Pancreas (tissue), 10 donors: ENCODE measurements at places on chromosomes 6 and 20. TPM values are rescaled to one million over a fixed set of nuclear protein-coding genes. Genes with fewer than 3 reads are reported as not detected.

The CST5 gene
- total RNA-seq = not detected

The EPPIN gene
- total RNA-seq = not detected

The COL12A1 gene
- 3.8 TPM for total RNA-seq

The LBP gene
- 0.16 TPM for total RNA-seq

The DEFB118 gene
- not detected for total RNA-seq

The SLC52A3 gene
- total RNA-seq = 1.4 TPM

The ANGPT4 gene
- not detected for total RNA-seq

The GDAP1L1 gene
- total RNA-seq = 0.46 TPM

The LY6G6C gene
- total RNA-seq = not detected

GRCh38 chr6:90107771-90108282 is 188.8 kb downstream of the BACH2 start:
- H3K4me1 ChIP-seq = no peaks in the 10 kb centered on the region
- DNase-seq = no peak
- no peak overlapping the region for H3K4me3 ChIP-seq
- no peaks in the 10 kb centered on the region for H3K36me3 ChIP-seq
- no peaks in the 10 kb centered on the region for H3K27me3 ChIP-seq

GRCh38 chr20:17227669-17228623 is 1.1 kb downstream of the PCSK2 start:
- no peak overlapping the region for H3K27ac ChIP-seq
- no peaks in the 10 kb centered on the region for H3K27me3 ChIP-seq
- H3K4me3 ChIP-seq = peak overlapping the region; percentile 46

GRCh38 chr20:33531047-33531877 is 41.4 kb downstream of the CBFA2T2 start:
- no peak overlapping the region for H3K4me3 ChIP-seq
- H3K27me3 ChIP-seq = no peaks in the 10 kb centered on the region
- DNase-seq = no peak
- no peak overlapping the region for H3K27ac ChIP-seq
- no peaks in the 10 kb centered on the region for H3K36me3 ChIP-seq

DNA sequence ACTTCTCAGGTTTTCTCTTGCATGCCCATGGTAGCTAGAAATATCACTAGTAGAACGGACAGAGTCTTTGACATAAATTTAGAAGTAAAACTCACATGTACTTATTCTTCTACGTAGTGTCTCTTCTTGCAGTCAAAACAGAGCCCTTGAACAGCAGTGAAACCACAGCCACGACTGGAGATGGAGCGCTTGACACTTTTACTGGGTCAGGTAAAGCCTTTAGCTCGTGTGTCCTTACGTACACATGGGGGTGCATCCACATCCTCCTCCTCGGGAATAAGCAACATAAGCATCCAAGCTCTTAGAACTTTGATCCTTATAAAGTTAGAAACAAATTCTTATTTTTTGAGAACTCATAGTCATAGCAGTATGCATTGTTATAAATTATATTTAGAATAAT is 215.3 kb downstream of the EYA4 start:
- no peaks in the 10 kb centered on the region for H3K36me3 ChIP-seq
- no peak overlapping the region for H3K27ac ChIP-seq
- H3K27me3 ChIP-seq = no peaks in the 10 kb centered on the region
- DNase-seq = no peak

- peaks cover 13% of the 10 kb centered on the region for H3K4me1 ChIP-seq
- no peak overlapping the region for H3K27ac ChIP-seq
- no peak overlapping the region for H3K4me3 ChIP-seq
- no peaks in the 10 kb centered on the region for H3K27me3 ChIP-seq
- DNase-seq = no peak
Observed at GRCh38 chr6:20741490-20741889, 207.2 kb downstream of the CDKAL1 start.

DNA sequence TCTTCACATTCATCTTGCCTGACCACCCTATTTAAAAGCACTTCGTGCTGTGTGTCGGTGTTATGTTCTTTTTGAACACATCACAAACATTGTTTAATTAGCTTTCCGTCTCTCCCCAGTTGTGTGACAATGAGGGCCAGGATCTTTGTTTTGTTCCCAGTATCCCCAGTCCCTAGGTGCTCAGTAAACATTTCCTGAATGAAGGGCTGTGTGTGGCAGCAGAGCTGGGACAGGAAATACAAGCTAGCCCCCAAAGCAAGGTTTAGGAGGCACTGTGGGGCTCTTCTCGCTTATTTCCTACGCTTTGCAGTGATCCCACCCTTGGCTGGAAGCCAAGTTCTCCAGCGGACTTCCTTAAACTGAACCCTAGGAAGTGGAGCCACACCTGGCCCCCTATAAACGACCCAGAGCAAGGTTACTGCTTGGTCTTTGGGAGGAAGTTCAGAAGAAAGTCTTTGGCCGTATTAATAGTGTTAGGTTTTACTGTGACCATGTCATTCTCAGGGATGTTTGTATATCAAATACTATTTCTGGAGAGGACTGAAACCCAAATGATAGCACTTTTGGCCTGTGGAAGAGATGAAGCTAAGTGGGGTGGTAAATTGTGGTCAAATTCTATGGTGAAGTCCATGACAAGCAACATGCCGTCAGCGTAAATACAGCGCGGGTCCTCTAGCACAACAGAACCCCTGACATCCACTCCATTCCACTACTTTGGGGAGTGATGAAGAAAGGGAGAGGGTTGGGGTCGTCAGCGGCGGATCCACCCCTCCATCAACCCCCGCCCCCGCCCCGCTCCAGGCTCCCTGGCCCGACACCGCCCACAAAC is 570 bp upstream of the FANCE start:
- H3K4me3 ChIP-seq = no peak overlapping the region
- H3K4me1 ChIP-seq = no peaks in the 10 kb centered on the region
- H3K27me3 ChIP-seq = no peaks in the 10 kb centered on the region
- H3K27ac ChIP-seq = no peak overlapping the region
- DNase-seq = no peak

- H3K27ac ChIP-seq = no peak overlapping the region
- DNase-seq = no peak
- H3K4me1 ChIP-seq = no peaks in the 10 kb centered on the region
- no peaks in the 10 kb centered on the region for H3K27me3 ChIP-seq
- no peak overlapping the region for H3K4me3 ChIP-seq
- H3K36me3 ChIP-seq = no peaks in the 10 kb centered on the region
Observed at GRCh38 chr6:77292564-77293546, 170.4 kb downstream of the HTR1B start.

DNA sequence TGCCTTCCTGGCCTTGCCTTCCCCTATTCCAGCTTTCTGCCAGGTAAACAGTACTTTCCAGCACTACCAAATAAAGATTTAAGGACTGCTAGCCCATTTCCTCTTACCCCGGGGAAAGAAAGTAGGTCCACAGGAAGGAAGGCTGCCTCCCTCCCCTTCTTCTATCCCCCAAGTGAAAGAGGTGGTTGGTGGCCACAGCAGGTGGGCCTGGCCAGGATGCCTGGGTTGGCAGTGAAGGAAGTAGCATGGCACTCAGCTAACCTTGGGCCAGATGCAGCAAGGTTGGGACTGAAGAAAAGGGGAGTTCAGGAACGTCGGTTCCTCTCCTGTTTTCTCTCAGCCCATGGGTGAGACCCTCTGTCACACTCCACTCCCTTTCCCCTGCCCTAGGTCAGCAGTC is 8.9 kb downstream of the NFKBIL1 start:
- H3K27me3 ChIP-seq = no peaks in the 10 kb centered on the region
- H3K4me3 ChIP-seq = no peak overlapping the region
- no peak for DNase-seq
- peaks cover 20% of the 10 kb centered on the region for H3K36me3 ChIP-seq
- no peak overlapping the region for H3K27ac ChIP-seq

GRCh38 chr6:134626086-134626485 is 308.2 kb upstream of the SGK1 start:
- DNase-seq = no peak
- no peaks in the 10 kb centered on the region for H3K4me1 ChIP-seq
- H3K4me3 ChIP-seq = no peak overlapping the region
- no peaks in the 10 kb centered on the region for H3K36me3 ChIP-seq

DNA sequence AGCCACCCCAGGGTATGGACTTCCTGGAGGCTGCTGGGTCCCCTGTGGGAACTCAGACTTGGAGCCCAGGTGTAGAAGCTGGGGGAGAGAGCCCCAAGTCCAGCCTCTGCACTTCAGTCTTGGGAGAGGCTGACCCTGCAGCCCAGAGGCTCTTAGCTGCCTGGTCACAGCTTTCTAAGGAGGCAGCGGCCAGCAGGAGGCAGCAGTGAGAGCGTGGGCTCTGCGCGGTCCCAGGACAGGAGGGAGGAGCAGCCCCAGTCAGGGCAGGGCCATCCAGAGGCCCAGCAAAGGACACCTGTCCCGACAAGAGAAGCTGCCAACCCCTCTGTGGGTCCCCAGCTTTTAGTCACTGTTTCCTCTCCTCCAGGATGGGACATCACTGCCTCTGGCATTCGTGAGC is 9.4 kb downstream of the TREML2 start:
- H3K4me3 ChIP-seq = no peak overlapping the region
- H3K27ac ChIP-seq = no peak overlapping the region
- no peaks in the 10 kb centered on the region for H3K4me1 ChIP-seq
- DNase-seq = no peak
- no peaks in the 10 kb centered on the region for H3K36me3 ChIP-seq

DNA sequence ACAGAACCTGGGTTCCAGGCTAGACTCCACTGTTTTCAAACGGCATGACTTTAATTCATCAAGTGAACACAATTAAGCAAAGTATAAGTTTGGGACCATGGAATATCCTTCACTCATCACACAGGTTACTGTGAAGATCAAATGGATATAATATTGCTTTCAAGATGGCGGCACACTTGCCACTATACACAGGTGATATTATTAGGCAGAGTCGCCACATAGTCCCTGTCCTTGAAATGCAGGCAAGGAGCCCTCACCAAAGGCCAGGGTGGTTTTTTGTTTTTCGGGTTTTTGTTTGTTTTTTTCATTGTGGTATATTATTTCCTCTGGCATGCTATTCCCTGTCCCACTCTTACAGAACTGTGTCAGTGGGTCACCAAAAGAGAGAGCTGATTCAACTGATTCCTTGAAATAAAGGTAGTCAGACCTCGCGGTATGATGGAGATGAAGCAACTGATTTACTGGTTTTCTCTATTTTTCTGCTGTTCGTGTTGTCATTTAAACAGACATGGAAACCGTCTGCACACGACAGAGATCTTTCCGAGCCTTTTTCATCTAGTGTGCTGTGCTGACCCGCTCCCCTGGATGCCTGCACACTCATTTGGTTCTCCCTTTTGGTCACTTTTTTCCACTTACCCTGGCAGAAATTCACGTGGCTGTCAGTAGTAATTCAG is 29.7 kb downstream of the MYB start:
- H3K27ac ChIP-seq = no peak overlapping the region
- no peak for DNase-seq
- H3K4me1 ChIP-seq = no peaks in the 10 kb centered on the region
- H3K27me3 ChIP-seq = no peaks in the 10 kb centered on the region

- no peaks in the 10 kb centered on the region for H3K36me3 ChIP-seq
- DNase-seq = no peak
- no peak overlapping the region for H3K27ac ChIP-seq
- H3K4me3 ChIP-seq = no peak overlapping the region
- H3K27me3 ChIP-seq = no peaks in the 10 kb centered on the region
- peaks cover 8% of the 10 kb centered on the region for H3K4me1 ChIP-seq
Observed at GRCh38 chr6:149228311-149228955, 89.1 kb upstream of the TAB2 start.

DNA sequence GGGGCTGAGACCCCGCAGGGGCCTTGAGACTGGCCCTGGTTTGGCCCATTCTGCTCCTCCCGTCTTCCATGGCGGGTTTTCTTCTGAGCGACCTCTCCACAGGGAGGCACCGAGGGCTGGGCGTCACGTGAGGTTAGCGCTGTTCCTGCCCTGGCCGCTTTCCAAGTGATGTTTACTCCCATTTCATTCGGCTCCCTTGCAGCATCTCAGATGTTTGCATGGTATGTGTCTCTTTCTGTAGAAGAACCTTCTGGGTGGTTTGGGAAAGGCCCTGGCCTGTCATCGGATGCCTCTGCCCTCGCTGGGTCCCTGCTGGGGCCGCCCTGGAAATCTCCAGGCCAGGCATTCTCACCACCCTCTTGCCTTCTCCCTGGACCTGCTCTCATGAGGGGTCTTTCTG is 17.3 kb downstream of the RAMACL start:
- no peak overlapping the region for H3K27ac ChIP-seq
- no peaks in the 10 kb centered on the region for H3K27me3 ChIP-seq
- H3K4me3 ChIP-seq = no peak overlapping the region
- DNase-seq = no peak

DNA sequence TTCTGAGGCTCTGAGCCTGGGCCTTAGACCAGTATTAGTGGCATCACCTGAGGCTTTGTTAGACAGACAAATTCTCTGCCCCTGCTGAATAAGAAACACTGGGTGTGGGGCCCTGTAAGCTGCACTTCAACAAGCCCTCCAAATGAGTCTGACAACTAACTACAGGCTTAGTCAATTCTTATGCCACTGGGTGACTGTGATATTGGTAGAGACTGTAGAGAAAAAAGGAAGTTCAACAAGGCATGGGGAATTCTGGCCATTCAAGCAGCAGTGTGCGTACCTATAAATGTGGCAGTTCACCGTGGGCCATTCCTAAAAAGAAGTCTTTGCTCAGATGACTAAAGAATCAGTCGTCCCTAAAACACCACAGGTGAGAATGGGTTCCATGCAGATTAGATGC is 82.7 kb downstream of the MDN1 start:
- no peak overlapping the region for H3K27ac ChIP-seq
- no peak for DNase-seq
- H3K4me3 ChIP-seq = no peak overlapping the region
- no peaks in the 10 kb centered on the region for H3K36me3 ChIP-seq
- H3K4me1 ChIP-seq = no peaks in the 10 kb centered on the region

DNA sequence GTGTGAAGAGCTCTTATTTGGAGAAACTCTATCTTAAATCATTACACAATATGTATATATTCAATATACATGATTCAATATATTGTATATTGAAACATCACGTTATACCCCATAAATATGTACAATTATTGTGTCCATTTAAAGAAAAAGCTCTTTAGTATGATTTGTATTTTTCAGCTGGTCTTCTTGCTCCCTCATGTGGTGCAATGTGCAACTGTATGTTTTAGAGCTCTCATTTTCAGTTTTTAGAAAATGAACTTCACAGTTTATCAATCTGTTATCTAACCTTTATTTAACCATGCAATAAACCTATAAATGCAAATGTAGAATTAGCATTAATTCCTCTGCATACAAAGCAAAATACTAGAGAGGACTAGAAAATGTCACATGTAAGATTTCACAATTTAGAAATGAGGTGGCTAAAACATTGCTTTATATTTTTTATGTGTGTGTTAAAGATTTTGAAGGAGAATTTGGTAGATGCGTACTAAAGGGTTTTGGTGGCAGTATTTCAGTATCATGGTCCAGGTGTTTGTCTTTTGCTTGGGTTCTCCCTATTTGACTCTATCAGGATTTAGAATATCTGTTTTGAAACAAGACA is 167.1 kb downstream of the PHF3 start:
- H3K4me1 ChIP-seq = peaks cover 31% of the 10 kb centered on the region
- H3K36me3 ChIP-seq = no peaks in the 10 kb centered on the region
- no peaks in the 10 kb centered on the region for H3K27me3 ChIP-seq
- no peak overlapping the region for H3K4me3 ChIP-seq

- no peaks in the 10 kb centered on the region for H3K4me1 ChIP-seq
- DNase-seq = peak; percentile 93
- no peaks in the 10 kb centered on the region for H3K36me3 ChIP-seq
- peak overlapping the region; percentile 63 for H3K27ac ChIP-seq
Observed at GRCh38 chr6:31122791-31123706, 2.8 kb upstream of the CDSN start.

GRCh38 chr20:38156888-38157634 is 8.0 kb downstream of the TGM2 start:
- no peak overlapping the region for H3K4me3 ChIP-seq
- no peak for DNase-seq
- H3K36me3 ChIP-seq = no peaks in the 10 kb centered on the region
- H3K27me3 ChIP-seq = no peaks in the 10 kb centered on the region
- H3K27ac ChIP-seq = no peak overlapping the region

- no peak overlapping the region for H3K4me3 ChIP-seq
- H3K27me3 ChIP-seq = no peaks in the 10 kb centered on the region
- H3K27ac ChIP-seq = no peak overlapping the region
- H3K36me3 ChIP-seq = no peaks in the 10 kb centered on the region
- H3K4me1 ChIP-seq = no peaks in the 10 kb centered on the region
Observed at GRCh38 chr6:121210943-121211342, 123.3 kb downstream of the TBC1D32 start.
